ENCODE measurements at places on chromosomes 4 and X.

DNA sequence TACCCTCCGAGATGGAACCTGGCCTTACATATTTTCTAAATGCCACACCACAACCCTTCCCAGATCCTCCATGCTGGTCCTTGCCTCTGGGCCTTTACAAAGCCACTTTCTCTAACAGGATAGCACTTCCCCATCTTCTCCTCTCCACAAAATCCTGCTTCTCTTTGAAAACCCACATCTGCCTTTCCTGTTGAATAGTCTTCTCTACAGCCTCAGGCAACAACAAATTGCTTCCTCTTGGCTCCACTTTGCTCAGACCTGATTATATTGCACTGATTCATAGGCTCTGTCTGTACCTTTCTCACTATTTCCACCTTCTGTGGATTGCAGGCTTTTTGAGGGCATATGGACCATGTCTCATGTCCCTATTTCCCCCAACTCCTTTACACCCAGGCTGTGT is 203.7 kb upstream of the MBNL3 start:
- DNase-seq = no peak

DNA sequence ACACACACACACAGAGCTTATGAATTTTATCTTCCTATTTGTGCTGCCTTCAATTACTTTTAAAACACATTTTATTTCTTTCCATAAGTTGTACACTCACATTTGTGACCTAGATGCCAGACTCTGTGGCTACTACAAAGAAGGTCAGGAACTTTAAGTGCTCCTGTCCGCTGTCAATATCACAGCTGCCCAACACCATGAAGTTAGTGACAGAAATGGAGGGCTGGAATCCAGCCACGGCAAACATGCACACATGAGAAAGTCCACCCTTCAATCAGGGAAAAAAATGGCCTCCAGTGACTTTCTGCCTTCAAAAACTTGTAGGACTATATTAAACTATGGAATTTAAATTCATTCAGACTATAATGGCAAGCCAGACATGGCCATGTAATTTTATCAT is 334.4 kb upstream of the FSTL5 start:
- no peak for DNase-seq

- DNase-seq = peak; percentile 29
These were observed 54.1 kb downstream of the SRPX start for GRCh38 chrX:38166478-38167083.

GRCh38 chr4:16706251-16706650 is 192.2 kb downstream of the LDB2 start:
- DNase-seq = no peak

GRCh38 chr4:108377021-108377420 is 208.3 kb upstream of the LEF1 start:
- DNase-seq = no peak

DNA sequence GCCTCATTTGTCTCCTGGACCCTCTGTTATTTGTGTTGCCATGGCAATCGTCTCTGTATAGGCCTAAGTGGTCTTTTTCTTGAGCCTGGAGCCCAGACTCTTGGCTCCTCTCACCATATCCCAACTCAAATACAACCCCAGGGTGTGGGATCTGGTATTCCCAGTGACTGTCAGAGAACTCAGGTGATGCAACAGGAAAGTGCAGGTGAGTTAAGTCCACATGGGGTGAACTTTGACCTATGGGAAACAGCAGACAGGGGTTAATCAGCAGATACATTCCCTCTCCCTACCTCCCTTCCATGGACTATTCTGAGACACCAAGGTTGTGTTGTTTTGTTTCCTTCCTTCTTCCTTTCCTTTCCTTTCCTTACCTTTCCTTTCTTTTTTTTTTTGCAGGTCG is 130.9 kb upstream of the RPS6KA3 start:
- DNase-seq = no peak

DNA sequence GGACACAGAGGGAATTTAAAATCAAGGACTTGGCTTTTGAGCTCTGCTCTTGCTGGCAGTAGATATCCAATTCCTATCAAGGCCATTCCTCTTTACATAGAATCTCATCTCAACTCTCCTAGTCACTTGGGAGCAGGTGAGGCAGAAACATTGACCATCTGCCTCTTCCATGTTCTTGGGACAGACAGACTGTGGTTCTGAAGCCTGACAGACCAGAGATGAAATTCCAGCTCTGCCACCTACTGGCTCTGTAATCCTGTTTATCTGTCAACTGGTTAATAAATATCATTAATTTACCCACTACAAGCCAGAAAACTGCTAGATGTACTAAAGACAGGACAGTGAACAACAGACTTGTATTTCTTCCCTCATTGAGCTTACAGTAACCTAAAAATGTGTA is 300.8 kb downstream of the ADGRL3 start:
- DNase-seq = no peak

DNA sequence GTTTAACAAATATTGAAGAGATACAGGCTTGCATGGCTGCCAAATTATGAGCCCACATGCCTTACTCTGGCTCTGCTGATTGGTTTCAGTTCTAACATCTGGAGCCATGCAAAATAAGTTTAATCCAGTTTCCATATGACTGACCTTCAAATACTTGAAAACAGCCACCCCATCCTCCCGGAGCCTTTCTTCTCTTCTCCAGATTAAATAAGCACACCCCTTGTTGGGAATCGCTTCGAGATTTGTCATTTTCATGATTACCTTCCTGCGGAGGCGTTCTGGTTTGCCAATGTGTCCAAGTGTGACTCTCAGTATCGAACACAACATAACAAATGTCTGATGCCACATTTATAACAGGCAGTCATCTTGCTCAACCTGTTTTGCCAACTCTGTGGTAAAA is 101.6 kb upstream of the JADE1 start:
- no peak for DNase-seq

DNA sequence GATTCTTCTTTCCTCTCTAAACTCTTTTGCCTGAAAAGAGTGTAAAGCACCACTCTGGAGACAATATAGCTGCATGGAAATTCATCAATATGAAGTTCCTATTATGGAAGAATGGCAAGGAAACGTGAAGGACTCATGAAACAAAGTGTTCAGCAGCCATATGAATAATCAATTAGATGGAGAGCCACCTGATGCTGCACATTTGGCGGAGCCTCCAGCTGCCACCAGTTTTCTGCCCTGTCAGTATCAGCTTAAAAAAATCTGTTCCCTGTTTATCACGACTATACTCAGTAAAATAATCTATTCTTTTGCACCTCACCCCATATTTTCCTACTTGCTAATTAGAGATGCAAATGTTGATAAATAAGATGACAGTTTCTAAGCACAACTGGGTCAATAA is 276.0 kb downstream of the UNC5C start:
- no peak for DNase-seq

GRCh38 chrX:13545726-13546125 is 23.7 kb upstream of the EGFL6 start:
- no peak for DNase-seq

DNA sequence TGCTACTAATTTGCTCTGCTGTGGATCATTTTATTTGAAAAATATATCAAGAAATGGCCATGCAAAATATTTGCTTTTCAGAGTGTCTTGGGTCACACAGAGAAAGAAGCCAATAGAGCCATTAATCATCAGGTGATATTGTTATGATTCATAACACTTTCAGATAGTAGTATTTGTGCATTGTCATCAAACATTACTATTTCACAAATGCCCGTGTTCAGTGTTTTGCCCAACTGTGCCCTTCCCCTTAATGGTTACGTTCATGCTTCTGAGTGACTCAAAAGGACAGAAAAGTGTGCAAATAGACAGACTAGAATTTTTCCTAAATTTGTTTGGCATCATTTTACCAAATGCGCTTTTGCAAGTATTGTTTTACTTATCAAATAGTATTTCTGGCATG is 46.5 kb downstream of the PHOX2B start:
- DNase-seq = no peak

GRCh38 chr4:95411371-95412088 is 137.2 kb downstream of the UNC5C start:
- DNase-seq = no peak

GRCh38 chr4:53195815-53196661 is 169.8 kb downstream of the SCFD2 start:
- no peak for DNase-seq

GRCh38 chrX:45771560-45772340 is 571.1 kb upstream of the DIPK2B start:
- peak; percentile 56 for DNase-seq

DNA sequence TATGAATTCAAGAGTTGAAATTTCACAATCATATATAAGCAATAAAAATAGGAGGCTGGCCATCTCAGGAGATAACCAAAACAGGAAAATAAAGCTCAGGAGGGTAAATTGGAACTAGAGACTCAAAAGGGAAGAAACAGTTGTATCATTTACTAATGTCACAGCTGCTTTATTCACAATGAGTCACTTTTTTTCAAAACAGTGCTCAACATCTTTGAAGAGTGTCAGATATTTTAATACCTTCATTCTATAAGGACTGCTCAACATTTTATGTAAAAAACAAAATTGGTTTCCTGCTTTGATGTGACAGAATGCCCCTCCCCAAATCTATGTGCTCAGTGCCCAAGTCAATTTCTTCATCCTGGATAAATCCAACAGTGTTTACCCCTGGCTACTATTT is 97.7 kb downstream of the DDX60 start:
- DNase-seq = no peak

DNA sequence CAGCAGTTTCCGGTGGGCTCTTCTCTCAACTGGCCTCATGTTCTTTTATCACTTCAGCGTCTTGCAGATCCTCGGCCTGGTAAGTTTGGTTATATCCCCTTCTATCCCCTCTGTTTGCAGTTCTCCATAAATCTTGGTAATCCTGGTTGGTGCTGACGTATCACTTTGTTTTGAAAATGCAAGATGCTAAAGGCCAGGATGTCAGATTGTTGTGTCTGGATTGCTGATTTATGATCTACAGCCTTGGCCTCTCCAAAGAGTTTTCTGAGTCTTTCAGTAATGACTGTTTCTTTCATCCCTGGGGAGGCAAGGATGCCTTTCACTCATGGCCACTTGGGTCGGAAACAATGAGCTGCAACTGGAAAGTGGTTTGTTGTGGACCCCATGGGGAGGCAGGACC is 146.4 kb downstream of the AMMECR1 start:
- DNase-seq = no peak

- DNase-seq = no peak
These were observed 413.6 kb downstream of the AFF2 start for GRCh38 chrX:148913971-148914370.

DNA sequence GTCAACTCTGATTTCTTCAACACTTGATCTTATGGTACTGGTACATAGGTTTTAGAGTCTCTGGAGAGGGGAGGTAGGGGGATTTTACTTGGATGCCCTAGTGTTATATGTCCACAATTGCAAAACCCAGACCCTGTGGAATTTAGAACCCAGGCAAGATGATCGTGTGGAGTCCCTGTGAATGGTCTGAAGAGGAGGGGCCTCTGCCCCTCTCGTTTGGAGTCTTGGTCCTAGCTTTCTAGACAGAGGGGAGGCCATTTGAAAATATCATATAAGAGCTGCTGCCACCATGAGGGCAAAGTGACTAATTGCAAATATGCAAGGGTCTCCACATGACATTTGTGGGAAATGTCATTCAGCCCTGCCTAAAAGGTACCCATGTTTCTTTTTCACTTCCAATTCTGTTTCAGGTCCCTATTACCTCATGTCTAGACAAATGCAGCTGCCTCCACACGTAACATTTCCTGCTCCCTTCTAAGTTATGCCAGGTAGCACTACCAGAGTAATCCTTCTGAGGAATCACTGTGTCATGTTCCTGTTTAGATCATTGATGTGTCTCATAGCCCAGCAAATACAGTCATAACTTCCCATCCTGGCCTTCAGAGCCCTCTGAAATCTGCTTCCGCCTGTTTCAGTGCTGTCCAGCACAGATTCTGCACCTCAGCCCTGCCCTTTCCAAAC is 126.8 kb downstream of the KLHL8 start:
- peak; percentile 43 for DNase-seq

DNA sequence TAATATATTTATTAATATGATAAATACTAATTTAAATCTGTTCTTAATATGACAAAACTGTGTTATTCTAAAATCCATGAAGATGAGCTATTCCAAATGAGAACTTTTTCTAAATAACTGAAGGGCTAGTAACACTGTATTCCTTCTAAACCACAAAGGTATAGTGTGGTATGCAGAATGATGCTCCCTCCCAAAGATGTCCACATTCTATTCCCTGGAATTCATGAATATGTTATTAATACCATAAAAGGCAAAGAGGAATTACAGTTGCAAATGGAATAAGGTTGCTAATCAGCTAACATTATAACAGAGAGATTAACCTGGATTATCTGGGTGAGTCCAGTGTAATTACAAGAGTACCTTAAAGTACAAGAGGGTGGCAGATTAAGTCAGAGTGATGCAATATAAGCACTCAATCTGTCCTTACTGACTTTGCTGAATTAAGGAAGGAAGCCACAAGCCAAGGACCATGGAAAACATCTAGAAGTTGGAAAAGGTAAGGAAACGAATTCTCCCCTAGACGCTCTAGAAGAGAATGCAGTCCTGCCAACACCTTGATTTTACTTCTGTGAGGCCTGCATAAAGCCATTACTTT is 20.7 kb upstream of the MAB21L2 start:
- DNase-seq = no peak

DNA sequence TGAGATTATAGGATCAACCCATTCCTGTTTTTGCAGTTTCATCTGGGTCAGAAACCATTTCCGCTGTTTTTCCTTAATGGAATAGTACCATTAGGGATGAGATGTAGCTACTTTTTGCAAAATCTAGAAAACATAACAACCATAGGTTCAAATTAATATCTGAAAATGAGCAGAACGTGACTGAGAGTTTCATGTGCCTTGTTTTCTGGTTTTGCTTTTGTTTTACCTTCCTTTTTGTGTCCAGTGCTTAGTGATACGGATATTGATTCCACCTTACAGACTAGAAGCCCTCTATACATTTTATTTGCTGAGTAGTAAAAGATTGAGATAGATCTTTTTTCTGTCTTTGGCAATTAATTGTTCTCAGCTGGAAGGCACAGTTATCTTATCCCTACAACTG is 46.5 kb downstream of the SNX25 start:
- DNase-seq = no peak
